ENCODE measurements at places on chromosomes 2 and 18.

DNA sequence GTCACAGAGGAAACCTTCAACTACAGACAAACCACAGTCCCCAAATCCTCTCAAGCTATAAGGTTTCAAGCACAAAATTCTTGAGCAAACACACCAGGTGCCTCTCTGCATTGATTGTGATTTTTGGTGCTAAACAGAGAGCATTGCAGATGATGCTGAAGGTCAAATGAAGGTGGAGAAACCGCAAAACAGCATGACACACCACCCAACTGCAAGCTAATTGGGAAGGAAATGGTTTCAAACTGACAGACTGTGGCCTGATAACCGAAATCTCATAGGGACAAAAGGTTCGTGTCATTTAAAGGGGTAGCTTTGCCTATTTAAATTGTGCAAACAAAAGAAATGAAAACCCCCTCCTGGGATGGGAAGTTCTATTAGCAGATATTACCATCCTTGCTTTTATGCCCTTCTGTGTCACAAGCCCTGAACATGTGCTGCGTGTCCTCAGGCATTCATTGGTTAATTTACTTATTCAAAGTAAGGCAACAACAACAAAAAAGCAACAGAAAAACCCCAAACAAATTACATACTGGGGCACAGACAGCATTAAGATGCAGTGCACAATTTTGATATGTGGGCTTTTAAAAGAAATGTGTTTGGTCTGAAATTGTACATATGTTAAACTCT lies 154.9 kb downstream of the AQP4 start:
- DNase-seq: no peak

GRCh38 chr2:234394450-234394849 lies 102.4 kb downstream of the ARL4C start:
- DNase-seq: no peak

DNA sequence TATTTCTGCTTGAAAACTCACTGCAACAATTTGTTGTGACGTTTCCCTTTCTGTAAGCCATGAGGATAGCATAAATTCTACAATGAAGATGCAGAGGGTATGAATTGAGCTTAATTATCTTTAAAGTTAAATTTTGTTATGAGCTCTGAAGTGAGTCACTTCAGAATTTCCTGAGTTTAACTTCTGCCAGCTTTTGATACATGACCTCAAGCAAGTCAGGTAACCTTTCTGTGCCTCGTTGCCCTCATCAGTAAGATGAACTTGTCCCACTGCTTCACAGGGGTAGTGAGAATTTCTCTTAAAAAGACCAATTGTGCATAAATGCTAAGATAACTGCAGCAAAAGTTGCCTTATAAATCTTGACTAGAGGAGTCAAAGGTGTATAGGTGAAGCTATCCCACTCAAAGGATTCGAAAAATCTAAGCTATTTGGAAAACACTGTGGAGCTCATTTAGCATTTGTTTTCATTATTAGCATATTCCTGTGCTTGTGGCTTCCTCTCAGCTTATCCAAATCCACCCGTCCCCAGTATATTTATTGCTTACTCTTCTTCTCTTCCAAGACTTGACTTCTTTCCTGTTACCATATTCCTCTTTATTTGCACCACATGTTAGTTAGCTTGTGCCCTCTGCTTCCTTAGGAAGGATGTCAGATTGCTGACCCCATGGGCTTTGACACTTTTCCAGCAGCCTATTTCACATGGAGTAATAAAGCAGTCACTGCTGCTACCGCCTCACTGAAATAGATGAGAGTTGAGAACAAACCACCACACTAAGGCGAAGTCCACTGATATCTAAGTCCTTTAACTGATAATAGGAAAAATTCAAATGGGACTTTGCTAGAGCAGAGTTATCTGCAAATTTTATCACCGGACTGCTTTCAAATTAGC lies 428.6 kb downstream of the ERBB4 start:
- no peak for DNase-seq

GRCh38 chr2:54708584-54709335 lies 14.7 kb upstream of the EML6 start:
- no peak for DNase-seq

GRCh38 chr2:238278626-238279323 lies 9.6 kb downstream of the PER2 start:
- DNase-seq: no peak

- no peak for DNase-seq
Observed at GRCh38 chr2:133940134-133940533, 313.7 kb upstream of the MGAT5 start.
